Sigmoid colon (tissue), 7 donors: ENCODE measurements at places on chromosomes 5 and 9. TPM values are rescaled to one million over a fixed set of nuclear protein-coding genes. Genes with fewer than 3 reads are reported as not detected.

- DNase-seq, result no peak
Observed at GRCh38 chr5:136040746-136041415, 12.1 kb downstream of the TGFBI start.

- no peak for DNase-seq
Observed at GRCh38 chr9:84411683-84412267, 71.2 kb upstream of the SLC28A3 start.

- no peak for DNase-seq
Observed at GRCh38 chr5:100464418-100464817, 70.8 kb upstream of the FAM174A start.

- no peak for DNase-seq
Observed at GRCh38 chr9:112757282-112757883, 6.8 kb downstream of the SNX30 start.

GRCh38 chr9:91243029-91243428 lies 118.7 kb downstream of the AUH start:
- no peak for DNase-seq

DNA sequence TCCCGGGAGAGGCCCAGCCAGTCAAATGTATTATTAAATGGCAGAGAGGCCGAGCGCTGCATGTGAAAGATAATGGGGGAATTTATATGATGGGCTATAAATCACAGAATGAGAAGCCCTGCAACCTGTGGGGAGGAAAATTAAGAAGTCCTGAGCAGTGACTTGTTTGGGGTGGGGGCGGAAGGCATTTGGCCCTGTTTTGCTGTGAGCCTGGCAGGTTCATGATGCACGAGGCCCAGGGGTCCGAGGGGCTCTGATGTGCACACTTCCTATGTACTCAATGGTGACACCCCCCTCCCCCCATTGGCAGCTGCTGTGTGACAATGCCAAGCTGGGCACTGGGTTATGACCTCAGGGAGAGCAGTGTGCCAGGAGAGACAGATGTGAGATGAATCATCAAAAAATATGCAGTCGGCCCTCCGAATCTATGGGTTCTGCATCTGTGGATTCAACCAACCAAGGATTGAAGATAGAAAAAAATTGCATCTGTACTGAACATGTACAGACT lies 13.7 kb upstream of the DAB2IP start:
- no peak for DNase-seq

- DNase-seq, result peak; percentile 74
Observed at GRCh38 chr9:35035851-35036701, 36.3 kb downstream of the VCP start.

DNA sequence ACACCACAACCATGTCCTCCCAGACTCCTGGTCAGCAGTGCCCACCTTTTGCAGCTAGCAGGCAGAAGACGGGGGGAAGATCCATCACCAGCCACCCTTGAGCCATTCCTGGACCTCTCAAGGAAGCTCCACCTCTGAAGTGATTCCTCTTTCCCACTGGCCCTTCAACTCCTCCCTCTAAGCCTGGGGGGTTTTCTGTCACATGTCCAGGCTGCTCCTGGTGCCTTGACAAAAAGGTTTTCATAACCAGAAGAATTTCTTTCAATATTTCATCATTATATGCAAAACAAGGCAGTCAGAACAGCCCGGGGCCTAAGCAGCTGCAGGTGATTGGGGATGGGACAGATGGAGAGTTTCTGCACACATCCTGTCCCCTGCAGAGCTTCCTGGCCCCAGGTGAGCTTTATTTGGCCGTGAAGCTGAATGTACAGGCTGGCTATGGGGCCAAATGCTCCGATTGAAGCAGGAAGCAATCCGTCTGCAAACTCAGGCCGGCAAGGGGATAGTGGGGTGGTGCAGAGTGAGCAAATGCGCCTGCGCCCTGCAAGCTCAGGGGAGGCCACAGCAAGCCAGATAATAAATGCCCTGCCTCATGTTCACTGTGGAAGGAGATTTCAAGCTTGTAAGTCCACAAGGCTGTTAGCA lies 173.5 kb downstream of the C5orf15 start:
- no peak for DNase-seq

- no peak for DNase-seq
Observed at GRCh38 chr9:131870156-131870555, 130.3 kb upstream of the RAPGEF1 start.

Gene SLC46A2
- not detected for total RNA-seq

Gene RRAGA
- total RNA-seq, result 65.2 TPM

Gene PCDHA10
- 0.27 TPM for total RNA-seq

Gene WDR38
- total RNA-seq, result not detected

Gene FAM53C
- 28.5 TPM for total RNA-seq
